ENCODE measurements at places on chromosomes 4 and X. TPM values are rescaled to one million over a fixed set of nuclear protein-coding genes. Genes with fewer than 3 reads are reported as not detected.

DNA sequence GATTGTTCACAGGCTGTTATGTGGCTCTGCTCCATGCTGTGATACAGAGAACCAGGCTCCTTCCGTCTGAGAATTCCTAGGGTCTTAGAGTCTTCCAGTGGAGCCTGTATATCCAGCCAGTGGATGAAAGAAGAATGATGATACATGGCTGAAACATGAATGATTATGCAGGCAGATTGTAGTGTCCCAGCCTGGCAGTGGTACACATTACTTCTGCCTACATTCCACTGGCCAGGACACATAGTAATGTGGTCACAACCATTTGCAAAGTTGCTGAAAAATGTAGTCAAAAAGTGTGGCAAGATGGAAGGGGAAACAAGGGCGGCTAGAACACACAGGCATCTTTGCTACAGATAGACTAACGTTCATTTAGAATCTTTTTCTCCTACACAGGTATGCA, 4.5 kb upstream of the GBA3 start:
- no peak for DNase-seq

- DNase-seq = no peak
Observed at GRCh38 chr4:143386812-143387211, 50.1 kb downstream of the GAB1 start.

DNA sequence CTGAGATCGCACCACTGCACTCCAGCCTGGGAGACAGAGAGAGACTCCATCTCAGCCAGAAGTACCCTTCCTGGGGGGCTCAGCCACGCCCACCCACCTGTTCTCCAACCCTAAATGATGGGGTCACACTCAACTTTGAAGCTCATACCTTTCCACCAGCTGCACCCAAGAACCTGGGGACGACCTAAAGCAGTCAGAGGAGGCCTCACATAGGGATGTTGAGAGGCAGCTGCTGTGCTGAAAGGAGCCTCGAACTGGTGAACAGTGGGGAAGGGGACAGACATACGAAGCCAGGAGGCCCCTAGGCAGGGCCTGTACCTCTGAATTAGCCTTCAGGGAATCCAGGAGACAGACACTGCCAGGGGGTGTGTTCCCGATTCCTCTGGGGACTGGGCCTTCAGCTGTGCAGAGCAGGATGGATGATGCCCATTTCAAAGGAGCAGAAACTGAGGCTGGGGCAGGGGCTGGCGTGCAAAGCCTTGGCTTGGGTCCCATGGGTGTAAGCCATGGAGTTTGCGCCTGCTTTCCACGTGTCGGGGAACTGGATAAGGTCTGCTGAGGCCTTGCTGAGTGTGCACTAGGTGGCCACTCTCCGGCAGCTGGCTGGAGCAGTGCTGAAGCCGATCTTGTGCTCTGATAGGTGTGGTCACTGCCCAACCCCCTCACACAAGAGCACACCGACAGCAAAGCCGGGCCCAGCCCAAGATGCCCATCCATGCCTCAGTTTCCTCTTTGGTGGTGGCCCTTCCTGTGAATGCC, 130.8 kb downstream of the CPZ start:
- no peak for DNase-seq

- no peak for DNase-seq
Observed at GRCh38 chr4:61320154-61320553, 120.0 kb downstream of the ADGRL3 start.

GRCh38 chr4:39526765-39527295, 409 bp downstream of the UGDH start:
- DNase-seq = peak; percentile 30

GRCh38 chr4:153249199-153250041, 45.2 kb downstream of the TRIM2 start:
- peak; percentile 81 for DNase-seq

DNA sequence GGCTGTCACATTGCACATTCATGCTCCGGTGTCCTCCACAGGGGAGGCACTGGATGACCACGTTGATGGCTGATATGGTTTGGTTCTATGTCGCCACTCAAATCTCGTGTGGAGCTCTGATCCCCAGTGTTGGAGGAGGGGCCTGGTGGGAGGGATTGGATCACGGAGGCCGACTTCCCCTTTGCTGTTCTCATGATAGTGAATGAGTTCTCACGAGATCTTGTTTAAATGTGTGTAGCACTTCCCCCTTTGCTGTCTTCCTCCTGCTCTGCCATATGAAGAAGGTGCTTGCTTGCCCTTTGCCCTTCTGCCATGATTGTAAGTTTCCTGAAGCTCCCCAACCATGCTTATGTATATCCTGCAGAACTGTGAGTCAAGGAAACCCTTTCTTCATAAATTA, 22.3 kb upstream of the NAT8L start:
- no peak for DNase-seq

DNA sequence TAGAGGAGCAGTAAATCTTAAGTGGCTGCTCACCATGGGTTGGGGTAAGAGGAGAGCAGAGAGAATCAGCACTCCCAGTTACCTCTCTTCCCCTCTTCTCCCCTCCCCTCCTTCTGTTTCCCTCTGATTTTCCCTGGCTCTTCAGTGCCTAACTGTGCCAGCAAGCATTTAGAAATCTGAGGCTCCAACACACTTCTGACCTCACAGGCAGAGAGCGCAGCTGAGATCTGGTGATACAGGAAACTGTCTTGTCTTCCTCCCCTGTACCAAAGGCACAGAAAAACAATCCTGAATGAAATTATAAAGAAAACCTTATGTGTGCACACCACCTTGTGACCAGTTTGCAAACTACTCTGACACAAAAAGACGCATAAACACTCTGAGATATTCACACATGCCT, 82.4 kb upstream of the SMIM10 start:
- DNase-seq = no peak

DNA sequence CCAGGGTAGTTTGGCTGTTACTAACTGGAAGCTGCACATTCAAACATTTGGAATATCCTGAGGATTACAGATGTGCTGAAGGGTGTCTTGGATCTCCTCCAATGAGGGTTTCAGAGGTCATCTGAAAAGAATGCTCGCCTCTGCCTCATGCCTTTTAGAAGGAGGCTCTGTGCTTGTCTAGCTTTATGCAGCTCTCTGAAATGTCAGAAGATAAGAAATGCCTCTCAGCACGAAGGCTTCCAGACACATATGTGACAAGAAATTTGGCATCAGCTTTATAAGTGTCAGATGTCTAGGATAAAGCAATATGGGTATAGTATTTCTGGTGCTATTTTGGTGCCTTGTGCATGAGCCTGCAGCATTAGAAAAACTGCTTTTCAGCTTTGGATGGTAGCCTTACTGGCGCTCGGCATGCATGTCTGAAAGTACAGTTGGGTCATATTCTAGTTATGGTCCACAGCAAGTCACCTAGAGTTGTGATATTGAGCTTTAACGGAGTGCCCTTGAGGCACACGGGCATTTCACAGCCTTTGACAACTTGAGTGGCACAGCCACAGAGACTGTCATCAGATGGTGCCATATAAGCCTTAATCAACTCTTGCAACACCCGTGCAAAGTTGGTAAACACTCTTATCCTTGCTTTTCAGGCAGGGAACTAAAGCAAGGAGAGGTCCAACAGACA, 70.8 kb upstream of the PGRMC2 start:
- peak; percentile 51 for DNase-seq

DNA sequence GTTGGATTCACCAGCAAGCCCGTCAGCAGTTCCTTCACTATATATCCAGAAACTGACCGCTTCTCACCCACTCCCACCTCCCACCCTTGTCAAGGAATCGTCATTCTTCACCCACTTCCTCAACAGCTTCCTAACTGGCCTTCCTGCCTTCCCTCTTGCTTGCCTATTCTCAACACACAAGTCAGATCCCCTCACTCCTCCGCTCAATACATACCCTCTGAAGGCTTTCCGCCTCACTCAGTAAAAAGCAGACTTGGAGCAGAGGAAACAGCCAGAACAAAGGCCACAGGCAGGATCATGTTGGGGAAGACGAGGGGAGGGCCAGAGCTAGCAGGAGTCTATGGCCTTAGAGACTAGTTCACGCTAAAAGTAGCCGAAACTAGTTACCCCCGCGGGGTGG, 23.7 kb downstream of the RWDD4 start:
- DNase-seq = no peak

- DNase-seq = no peak
Observed at GRCh38 chr4:60019180-60019579, 1180.9 kb upstream of the ADGRL3 start.

GRCh38 chr4:143356493-143356892, 19.8 kb downstream of the GAB1 start:
- no peak for DNase-seq

- no peak for DNase-seq
Observed at GRCh38 chr4:142473960-142474338, 372.2 kb downstream of the INPP4B start.

- DNase-seq = no peak
Observed at GRCh38 chr4:97548186-97548585, 595.1 kb downstream of the STPG2 start.

GRCh38 chr4:169136796-169137557, 126.9 kb upstream of the CBR4 start:
- DNase-seq = no peak

GRCh38 chrX:133302775-133303445, 84.8 kb upstream of the TFDP3 start:
- DNase-seq = no peak

DNA sequence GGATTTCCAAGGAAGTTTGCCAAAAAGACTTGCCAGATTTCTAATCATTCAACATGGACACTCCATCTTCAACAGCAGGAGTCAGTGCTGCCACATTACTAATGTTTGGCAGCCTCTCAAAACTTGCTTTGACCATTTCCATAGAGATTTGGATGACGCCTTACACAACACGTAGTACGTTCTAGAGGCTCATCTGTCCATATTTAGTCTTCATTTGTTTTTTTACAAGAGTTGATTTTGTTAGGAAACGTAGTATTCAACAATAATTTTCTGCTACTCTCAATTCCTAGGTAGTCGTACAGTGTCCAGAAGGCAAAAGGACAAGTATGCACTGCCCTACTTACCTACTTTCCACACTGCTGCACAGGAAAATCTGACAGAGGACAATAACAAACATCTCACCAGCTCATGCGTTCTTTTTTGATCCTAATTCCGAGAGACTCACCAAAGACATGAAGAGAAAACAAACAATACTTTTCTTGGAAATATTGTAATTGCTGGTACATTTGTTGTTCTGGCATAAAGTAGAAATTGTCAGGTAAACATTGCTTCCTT, 117.3 kb downstream of the SNCA start:
- DNase-seq = no peak

GRCh38 chr4:32061916-32062315, 1341.7 kb downstream of the PCDH7 start:
- DNase-seq = no peak

GRCh38 chr4:62119195-62119594, 919.1 kb downstream of the ADGRL3 start:
- no peak for DNase-seq

DNA sequence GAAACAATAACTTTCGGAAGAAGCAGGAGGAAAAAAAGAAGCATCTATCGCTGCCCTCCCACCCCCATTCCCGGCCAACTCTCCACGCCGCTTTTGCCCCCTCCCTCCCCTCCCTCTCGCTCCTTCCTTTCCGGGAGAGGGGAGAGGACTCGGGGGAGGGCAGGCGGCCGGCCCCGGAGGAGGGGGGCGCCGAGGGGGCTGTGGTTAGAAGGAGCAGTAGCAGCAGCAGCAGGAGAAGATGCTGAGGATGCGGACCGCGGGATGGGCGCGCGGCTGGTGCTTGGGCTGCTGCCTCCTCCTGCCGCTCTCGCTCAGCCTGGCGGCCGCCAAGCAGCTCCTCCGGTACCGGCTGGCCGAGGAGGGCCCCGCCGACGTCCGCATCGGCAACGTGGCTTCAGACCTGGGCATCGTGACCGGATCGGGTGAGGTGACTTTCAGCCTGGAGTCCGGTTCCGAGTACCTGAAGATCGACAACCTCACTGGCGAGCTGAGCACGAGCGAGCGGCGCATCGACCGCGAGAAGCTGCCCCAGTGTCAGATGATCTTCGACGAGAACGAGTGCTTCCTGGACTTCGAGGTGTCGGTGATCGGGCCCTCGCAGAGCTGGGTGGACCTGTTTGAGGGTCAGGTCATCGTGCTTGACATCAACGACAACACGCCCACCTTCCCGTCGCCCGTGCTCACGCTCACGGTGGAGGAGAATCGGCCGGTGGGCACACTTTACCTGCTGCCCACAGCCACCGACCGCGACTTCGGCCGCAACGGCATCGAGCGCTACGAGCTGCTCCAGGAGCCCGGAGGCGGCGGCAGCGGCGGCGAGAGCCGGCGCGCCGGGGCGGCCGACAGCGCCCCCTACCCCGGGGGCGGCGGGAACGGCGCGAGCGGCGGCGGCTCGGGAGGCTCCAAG, 1.3 kb downstream of the PCDH7 start:
- DNase-seq = peak; percentile 46

GRCh38 chr4:8772499-8773123, 99.0 kb downstream of the HMX1 start:
- DNase-seq = no peak

DNA sequence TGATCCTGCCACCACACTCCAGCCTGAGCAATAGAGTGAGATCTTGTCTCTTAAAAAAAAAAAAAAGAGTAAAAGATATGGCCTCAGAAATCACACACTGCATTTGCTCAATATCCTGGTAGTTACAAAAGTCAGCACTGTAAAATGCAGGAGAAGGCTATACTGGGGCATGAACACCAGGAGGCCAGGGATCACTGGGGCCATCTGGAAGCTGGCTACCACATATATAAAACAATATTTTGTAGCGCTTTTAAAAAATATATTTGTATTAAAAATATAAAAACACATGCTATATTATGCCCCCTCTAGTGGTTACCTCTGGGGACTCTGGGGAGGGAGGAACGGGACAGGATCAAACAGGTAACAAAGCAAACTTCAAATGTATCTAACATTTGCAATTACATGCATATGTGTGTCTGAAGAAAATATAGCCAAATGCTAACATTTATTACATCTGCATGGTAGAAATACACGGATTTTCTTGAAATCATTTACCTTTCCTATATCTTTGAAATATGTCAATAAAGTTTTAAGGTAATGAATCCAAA, 4.0 kb downstream of the C4orf46 start:
- no peak for DNase-seq

EIF2S3 gene
- polyA plus RNA-seq = 28.4 TPM

ADAM29 gene
- polyA plus RNA-seq = not detected

GEMIN8 gene
- polyA plus RNA-seq = 15.2 TPM

UGT2B17 gene
- not detected for polyA plus RNA-seq

CABS1 gene
- polyA plus RNA-seq = not detected

MMRN1 gene
- polyA plus RNA-seq = 0.80 TPM

SLC7A11 gene
- polyA plus RNA-seq = 0.09 TPM

XG gene
- 0.16 TPM for polyA plus RNA-seq

ACTRT1 gene
- polyA plus RNA-seq = not detected

SCOC gene
- 55.8 TPM for polyA plus RNA-seq

Data from heart right ventricle (tissue), 16 donors.